Activated T-cell treated with anti-CD3 and anti-CD28 coated beads for 24 hours (primary cell): ENCODE measurements at places on chromosomes 3 and 15.
A peak's percentile ranks its signal among the peaks of the same experiment; 100 is the strongest.

- no peak for DNase-seq
Observed at GRCh38 chr3:114499976-114500375, 206.1 kb downstream of the TIGIT start.

DNA sequence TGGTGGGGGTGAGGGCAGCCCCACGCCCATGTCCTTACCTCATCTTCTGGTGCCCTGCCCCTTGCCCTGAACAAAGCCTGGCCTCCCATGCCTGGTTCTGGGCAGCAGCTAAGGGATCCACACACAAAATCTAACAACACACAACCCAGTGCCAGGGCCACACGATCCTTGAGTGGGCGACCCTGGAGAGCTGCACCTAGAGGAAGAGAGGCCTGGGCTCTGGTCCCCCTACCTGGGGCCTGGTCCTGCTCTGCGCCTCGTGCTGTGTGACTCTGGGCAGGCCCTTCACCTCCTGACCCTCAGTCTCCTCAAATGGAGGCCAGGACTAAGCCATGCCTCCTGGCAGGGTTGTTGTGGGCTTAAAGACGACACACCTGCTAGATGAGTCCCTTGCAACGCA lies 20.0 kb upstream of the C3orf22 start:
- DNase-seq = no peak

GRCh38 chr15:50358845-50359244 lies 3.8 kb upstream of the GABPB1 start:
- DNase-seq = no peak

GRCh38 chr15:98648654-98649471 lies 524 bp downstream of the IGF1R start:
- DNase-seq = peak; percentile 16

DNA sequence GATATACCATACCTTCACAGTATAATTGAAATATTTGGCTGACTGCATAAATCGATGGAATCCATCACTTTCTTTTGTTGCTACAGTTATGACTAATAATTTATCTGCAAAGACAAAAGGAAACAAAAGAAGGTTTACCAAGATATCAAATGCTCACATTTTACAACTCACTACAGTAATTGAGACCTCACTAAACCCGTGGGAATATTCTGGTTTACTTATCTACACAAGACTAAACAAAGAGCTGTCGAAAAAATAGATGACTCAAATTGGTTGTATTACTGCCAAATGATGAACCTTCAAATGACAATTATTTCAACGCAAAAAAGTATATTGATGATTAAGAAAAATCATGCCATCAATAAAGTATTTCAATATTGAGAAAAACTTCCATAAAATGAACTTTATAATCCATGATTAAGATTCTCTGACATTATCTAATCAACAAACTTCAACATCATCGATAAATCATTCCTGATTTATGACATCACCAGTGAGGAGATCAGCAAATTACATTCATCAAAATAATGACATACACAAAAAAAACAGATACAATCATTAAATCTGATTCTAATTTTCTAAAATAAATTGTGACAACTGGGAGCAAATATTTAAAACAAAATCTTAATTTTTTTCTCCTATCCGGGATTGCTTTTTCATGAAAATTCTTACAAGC lies 36.7 kb downstream of the PLOD2 start:
- no peak for DNase-seq

DNA sequence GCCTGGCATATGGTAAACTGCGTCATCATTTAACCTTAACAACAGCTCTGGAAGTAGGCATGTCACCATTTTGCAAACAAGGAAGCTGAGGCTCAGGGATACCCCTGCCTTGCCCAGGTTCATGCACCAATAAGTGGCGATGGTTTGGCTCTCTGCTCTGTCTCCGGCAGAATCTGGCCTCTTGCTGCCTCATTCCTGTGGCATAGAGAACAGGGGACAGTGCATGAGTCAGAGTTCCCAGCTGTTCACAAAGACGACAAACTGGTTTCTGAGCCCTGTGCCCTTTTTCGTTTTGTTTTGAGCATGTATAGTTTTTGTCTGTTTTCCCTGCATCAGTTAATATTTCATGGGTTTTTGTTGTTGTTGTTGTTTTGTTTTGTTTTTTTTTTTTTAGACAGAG lies 236.8 kb downstream of the OPA1 start:
- no peak for DNase-seq

DNA sequence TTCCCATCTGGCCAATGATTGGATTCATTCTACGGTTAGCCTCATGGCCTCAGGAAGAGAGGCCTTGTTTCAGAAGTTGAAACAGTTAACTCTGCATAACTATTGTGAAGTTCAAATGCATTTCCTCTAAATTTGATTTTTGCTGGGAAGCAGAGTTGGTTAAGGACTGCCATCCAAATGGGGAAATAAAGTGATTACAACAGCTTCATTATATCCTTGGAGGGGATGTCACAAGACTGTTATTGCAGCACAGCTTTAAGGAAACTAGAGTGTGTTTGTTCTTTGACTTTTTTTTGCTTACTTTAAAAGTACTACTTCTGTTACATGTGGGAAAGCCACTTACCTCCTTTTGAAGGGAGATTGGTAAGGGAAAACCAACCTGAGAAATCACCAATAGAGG lies 164.8 kb downstream of the AKAP13 start:
- no peak for DNase-seq

DNA sequence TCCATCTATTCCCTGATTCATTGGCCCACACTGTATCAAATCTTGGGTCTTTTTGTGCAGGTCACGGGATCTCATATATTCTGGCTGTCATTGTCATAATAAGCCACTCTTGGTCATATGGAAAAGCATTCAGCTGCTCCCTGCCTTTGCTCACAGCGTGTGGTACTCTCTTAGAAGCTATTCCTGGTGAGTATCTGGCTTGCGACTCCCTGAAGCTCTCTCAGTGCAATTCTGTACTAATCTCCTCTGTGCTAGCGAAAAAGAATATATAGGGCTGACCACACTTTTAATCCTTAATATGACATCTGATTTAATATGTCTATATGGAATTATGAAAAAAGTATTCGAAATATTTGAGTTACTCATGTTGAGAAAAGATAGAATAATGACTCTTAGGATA lies 440.8 kb upstream of the GBE1 start:
- DNase-seq = no peak

GRCh38 chr3:106030627-106030963 lies 161.8 kb upstream of the CBLB start:
- no peak for DNase-seq

- no peak for DNase-seq
Observed at GRCh38 chr3:8760506-8760905, 8.9 kb downstream of the OXTR start.
